Panc1 (cell line): ENCODE measurements at places on chromosomes 6 and 20.

- DNase-seq = no peak
These were observed 111.6 kb upstream of the TENT5A start for GRCh38 chr6:81864124-81864523.

- no peak for DNase-seq
These were observed 4.4 kb upstream of the IBTK start for GRCh38 chr6:82251942-82252341.

- DNase-seq = no peak
These were observed 50.9 kb downstream of the DTD1 start for GRCh38 chr20:18638768-18639167.

- no peak for DNase-seq
These were observed 12.9 kb upstream of the GFOD1 start for GRCh38 chr6:13500264-13500663.

DNA sequence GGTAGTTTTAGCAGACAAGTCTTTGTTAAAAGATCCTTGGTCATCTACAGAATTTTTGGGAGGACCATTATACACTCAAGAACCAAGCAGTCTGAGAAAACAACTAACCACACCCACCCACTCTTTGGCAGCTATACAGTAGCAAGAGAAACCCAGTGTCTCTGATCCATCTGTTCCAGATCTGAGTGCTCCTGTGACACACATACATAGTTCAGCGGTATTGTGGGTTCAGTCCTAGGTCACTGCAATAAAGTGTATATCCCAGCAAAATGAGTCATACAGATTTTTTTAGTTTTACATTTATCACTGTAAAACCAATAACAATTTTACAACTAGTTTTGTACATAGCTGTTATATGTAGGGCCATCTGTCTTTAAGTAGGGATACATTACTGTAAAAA, 47.4 kb upstream of the PAK5 start:
- no peak for DNase-seq

DNA sequence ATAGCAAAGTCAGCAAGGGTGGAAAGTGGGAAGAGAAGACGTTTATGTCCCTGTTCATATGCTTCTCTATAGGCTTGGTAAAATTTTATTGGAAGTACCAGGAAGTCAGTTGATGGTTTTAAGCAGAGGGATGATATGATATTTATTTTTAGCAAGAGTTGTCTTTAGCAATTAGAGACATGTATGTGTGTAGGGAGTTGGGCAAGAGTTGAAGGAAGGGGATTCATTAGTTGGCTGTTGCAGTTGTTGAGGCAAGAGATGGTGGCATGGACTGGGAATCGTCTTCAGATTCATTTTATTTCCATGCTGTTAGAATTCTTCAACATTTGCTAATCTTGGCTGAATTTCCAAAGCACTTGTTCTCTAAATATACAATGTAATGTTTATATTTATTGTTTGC, 85.6 kb downstream of the QKI start:
- no peak for DNase-seq

DNA sequence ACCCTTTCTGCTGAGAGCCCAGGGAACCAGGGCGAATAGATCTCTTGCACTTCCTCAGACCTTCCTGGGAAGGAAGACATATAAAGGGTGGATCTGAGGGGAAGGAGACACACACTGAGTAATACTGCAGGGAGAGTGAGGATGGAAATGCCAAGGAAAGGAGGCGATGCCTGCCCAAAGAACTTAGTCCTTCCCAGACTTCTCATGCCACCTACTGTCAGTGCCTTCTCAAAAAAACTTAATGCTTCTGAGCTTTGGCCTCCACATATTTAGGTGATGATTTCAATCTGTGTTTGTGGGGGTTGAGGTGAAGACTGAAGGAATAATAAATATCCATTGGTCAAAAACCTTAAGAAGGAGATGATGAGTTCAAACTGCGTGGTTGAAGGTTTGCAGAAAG, 9.7 kb downstream of the BTN3A1 start:
- DNase-seq = no peak

- DNase-seq = no peak
These were observed 47.7 kb downstream of the SCML4 start for GRCh38 chr6:107776415-107776814.

DNA sequence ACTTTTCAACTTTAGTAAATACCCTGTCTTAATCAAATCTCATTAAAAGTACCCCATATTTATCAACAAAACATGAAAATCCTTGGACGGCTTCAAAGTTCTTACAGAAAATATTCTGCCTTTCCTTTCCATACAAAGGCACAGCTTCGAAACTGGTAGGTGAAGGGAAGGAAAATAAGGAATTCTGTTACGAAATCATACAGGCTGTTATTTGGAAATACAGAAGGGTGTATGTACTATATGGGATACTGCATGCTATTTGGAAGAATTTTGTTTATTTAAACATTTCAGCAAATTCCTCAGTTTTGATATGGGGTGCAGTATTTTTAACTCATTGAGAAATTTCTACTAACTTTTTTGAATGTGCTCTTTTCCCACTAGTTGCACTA, 138.4 kb upstream of the BTN3A2 start:
- DNase-seq = no peak

- no peak for DNase-seq
These were observed 20.4 kb downstream of the USP49 start for GRCh38 chr6:41874741-41875140.

DNA sequence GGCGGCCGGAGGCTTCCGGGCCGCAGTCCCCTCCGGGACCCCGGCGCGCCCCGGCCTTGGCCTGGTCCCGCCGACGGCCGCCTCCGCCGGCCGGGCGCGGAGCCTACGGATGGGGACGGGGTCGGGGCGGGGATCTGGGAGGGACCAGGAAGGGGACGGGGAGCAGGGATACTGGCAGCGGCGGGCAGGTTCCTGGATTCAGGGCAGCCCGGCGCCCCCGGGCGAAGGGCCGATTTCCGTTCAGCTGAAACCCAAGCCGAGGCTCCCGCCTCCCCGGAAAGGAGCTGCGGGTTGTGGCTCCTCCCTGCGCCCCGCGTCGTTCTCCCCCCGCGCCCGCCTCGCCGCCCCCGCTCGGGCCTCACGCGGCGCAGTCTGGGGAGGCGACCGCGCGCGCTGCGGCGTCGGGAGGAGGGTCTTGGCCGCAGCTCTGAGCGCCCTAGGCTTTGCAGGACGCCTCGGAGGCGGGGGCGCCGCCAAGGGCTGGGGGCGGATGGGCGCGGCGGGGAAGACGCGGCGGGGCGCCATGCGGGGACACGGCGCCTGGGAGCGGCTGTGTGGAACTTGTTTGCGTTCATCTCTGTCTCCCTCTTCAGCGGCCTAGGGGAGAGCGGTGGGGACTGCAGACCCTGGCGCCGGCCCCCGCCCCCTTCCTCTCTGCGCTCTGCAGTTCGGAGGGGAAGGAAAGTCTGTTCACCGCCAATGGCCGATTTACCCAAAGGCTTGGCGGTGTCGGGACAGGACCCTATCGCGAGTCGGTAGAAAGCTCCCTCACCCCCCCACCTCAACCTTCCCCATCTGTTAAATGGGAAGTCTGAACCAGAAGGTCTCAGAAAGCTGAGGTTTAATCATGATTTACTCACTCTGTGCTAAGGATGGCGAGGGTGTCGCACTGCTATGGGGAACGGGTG, 22.7 kb upstream of the TMEM181 start:
- no peak for DNase-seq

DNA sequence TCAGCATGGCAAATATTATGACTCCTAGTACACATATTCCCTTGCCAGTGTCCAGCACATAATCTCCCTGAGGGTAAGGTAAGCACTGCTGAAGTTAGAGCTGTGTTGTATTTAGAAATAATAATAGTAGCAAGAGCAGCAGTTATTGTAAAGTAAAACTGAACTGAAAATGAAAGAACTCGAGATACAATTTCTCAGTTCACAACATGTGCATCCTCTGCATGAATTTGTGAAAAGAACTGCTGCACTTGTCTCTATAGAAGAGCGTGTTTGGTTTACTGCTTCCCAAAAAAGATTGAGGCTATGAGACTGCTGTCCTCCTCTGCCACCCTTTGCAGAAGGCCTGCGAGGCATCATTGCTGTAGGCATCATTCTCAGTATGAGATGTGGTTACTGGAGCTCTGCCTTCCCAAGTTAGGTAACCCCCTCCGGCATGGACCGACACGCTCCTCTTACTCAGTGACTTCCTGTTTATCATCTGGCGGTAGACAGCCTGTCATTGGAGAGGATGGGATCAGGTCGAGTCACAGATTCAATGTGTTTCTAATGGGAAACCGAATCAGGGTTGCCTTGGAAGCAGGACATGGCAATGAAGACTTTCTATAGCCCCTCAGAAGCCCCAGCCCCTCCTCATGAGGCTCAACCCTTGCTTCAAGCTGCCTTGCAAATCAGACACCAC, 48.1 kb downstream of the SLC24A3 start:
- no peak for DNase-seq

- DNase-seq = no peak
These were observed 197.3 kb downstream of the PREX1 start for GRCh38 chr20:48630342-48631075.

DNA sequence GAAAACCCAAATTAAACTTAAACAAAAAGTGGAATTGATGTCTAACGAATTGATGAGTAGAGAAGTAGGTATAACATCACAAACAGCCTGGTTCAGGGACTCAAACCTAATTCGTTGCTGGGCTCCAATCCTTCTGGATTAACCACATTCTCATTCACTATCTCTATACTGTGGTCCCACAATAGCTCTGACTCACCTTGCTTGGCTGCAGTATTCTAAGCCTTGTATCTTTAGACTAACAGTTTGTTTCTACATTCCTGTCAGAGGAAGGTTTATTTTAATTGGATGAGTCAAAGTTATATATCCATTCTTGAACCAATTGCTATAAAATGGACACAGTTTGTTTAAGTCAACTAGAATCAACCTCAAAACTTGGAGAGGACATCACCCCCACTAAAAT, 530.5 kb upstream of the PTCHD4 start:
- no peak for DNase-seq

GRCh38 chr6:138774370-138774769, 801 bp downstream of the CCDC28A start:
- DNase-seq = no peak

DNA sequence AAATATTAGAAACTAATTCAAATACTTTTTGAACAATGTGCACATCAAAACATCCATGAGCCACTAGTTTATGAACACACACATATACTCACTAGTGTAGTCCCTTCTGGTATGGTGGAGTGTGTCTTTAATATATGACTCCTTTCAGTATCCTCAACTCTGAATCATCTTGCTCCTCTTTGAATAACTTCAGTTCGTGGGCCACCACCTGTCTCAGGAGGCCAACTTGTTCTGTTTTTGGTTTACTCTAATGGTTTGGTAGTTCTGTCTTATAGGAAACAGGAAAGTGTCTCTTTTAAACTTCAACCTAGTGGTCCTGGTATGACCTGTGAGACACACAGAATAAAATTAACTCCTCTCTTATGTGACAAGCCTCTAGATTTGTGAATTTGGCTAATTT, 55.6 kb downstream of the ZNF292 start:
- no peak for DNase-seq

DNA sequence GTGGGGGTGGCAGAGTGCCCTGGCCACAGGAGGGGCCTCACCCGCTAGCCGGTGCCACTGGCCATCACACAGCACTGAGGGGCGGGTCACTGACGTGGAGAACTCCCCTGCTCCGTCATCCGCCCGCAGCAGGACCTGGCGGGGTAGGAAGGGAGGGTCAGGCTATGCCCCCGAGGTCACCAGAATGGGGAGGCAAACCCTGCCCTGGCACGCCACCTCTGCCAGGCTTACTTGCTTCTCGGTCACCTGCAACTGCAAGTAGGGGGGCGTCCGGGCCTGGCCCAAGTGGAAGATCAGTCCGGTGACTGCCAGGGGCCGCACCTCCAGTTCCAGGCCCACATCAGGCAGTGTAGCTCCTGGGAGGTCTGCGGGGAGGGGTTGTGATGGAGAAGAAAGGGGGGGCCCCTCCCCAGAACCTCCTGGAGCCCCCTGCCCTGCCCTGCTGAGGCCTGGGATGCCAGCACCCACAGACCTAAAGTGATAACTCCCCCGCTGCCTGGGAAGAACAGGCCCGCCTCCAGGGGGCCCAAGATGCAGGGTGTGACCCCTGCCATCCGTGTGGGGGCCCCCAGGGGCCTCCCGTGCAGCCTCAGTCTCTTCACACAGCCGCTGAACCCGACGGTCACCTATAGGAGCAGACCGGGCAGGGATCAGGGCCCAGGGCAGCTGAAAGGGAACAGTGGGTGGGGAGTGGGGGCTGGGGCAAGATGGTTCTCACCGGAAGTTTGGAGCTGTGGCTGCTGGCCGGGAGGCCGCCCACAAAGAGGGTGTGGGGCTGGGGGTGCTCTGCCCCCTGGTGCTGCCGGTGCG, 7.4 kb downstream of the ADRM1 start:
- DNase-seq = no peak

DNA sequence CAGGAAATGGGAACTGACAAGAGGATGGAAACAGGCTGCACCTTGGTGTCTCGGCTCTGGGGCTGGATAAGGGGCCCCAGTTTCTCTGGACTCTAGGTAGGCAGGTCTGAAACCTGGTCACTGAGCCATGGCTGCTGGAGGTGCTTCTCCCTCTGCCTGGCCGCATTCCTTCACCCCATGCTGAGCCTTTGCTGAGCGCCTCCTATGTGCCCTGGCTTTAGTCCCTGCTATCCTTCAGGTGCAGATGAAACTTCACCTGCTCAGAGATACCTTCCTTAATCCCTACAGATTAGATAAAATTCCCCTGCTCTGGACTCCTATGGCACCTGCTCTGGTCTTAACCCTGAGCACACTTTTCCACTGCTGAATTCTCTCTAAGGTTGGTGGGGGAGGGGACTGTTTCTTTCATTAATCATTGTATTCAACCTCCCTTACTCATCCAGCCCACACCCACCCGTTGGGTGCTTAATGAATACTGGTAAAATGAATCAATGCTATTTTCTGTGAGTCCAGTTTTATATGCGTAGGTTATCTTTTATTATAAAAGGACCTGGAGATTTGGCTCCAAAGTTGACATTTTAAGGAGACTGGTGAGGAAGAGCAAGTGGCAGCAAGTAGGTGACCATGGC, 19.3 kb downstream of the MYLK4 start:
- no peak for DNase-seq

- DNase-seq = no peak
These were observed 177.8 kb upstream of the ARID1B start for GRCh38 chr6:156599366-156599765.

- no peak for DNase-seq
These were observed 127.5 kb downstream of the CDKAL1 start for GRCh38 chr6:20661721-20662120.

- DNase-seq = no peak
These were observed 76.1 kb downstream of the FAM135A start for GRCh38 chr6:70489364-70489763.

GRCh38 chr6:134002821-134003220, 49.6 kb downstream of the SLC2A12 start:
- DNase-seq = no peak

GRCh38 chr20:43545837-43546578, 12.8 kb upstream of the SGK2 start:
- DNase-seq = no peak

DNA sequence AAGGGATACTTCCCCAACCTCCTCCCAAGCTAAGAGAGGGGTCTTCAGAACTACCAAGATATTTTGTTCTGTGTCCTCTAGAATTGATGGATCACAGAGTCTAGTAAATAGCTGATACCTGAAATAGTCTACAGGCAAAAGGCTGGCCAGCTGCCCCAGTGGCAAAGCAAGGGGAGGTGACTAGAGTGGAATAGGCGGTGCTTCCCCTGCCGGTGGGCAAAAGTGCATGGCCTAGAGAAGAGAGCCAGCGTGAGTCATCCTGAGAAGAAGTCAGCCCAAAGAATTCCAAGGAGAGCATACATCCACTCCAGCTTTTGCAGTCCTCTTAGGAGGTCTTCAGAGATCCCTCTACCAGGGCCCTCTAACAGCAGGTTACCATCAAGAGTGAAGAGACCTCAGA, 14.7 kb downstream of the DPPA5 start:
- DNase-seq = no peak

- no peak for DNase-seq
These were observed 510.8 kb downstream of the PTPRT start for GRCh38 chr20:42678895-42679294.

GRCh38 chr6:166595061-166595780, 8.7 kb upstream of the RAMACL start:
- no peak for DNase-seq
